ENCODE measurements at places on chromosomes 6 and 20.
A peak's percentile ranks its signal among the peaks of the same experiment; 100 is the strongest.

- no peak for DNase-seq
Measured at GRCh38 chr20:56954797-56955196, 311.6 kb downstream of the BMP7 start.

DNA sequence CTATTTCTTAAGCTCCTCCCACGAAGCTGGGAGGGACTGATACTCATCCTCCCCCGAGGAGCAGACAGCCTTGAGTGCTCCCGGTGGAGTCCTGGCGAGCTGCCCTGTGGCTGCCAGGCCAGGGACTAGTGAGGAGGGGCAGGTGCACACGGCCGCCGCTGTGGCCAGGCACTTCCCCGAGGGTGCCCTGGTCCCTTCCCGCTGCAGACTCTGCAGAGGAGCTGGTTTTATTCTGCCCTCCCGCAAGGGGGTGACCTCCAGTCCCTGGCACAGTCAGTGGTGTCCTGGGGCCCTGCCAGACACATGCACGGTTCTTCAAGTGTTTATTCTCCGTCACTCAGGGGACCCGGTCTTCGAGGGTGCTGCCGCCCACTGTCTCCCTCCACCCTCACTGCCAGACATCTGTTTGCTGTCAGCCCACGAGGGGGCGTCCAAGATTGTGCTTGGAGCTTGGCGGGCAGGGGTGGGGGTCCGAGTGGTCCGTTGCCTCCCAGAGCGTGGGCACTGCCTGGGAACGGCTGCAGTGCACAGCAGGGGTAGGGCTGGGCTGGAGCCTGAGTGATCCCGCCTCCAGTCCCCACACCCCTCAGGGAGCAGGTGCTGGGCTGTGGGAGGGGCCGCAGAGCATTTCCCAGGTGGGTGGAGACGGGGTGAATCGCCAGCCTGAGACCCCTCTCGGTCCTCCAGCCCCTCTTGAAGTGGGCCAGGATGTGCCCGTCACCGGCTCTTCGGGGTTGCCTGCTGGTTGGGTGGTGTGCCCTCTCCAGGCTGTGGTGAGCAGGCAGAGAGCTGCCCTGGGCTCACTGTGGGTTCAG, 3.1 kb upstream of the CABLES2 start:
- DNase-seq: peak; percentile 44

GRCh38 chr20:46494077-46494476, 19.3 kb downstream of the ZNF334 start:
- no peak for DNase-seq

DNA sequence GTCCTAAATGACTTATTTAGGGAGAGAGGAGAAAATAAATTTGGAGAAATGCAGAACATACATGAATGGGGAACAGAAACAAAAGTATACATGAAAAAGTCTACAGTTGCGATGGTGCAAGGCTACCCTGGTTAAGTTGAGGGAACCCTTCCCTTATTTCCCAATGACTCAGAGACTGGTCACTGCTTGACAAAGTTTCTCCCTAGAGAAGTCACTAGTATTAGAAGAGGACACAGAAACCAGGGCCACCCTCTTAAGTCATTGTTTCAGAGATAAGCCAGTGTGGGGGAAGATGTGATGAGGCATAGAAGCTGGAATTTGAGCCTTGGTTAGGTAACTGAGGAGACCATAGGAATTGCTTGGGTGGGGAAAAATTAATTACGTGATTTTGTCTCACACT, 24.4 kb upstream of the EDN1 start:
- no peak for DNase-seq

DNA sequence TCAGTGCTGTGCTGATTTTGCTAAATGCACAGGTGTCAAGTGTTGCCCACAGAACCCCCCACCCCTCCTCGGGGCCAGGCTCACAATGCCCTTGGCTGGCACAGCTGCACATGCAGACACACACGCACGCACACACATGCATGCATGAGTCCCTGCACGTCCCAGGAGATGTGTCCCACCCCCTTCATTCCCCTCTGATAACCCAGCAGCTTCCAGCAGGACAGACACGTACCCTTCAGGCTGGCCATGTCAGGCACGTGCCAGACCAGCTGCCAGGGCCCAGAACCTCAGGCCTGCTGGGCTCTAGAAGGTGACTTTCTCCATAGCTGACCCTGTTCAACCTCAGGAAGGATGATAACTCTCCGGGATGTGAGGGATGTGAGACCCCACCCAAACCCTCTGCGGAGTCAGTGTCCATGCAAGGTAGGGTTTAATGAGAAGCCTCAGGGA, 44.4 kb downstream of the MRPL14 start:
- DNase-seq: no peak

GRCh38 chr20:11766961-11767360, 150.7 kb upstream of the BTBD3 start:
- DNase-seq: peak; percentile 27

- no peak for DNase-seq
Measured at GRCh38 chr6:13688692-13689196, 22.9 kb downstream of the RANBP9 start.

GRCh38 chr6:111031151-111031550, 49.3 kb downstream of the RPF2 start:
- no peak for DNase-seq

GRCh38 chr6:90537027-90537426, 49.8 kb downstream of the MAP3K7 start:
- no peak for DNase-seq

DNA sequence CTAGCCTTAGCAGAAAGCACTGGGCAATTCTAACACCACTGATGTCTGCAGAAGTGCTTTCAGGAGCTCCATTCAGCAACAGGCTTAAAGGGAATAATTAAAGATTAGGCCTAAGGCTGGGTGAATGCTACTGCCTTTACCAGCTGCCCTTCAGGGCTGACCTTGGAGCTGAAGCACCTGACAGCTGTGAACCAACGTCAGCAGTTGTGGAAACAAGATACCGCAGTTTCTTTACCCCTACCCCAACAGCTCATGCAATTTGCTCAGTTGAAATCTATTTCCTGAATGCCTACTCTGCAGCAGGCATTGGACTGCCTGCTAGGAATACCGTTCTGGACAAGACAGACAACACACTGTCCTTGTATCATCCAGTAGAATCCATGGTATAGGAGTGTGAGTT, 51.5 kb upstream of the ADTRP start:
- no peak for DNase-seq

- no peak for DNase-seq
Measured at GRCh38 chr6:136739501-136739900, 52.8 kb downstream of the MAP3K5 start.

GRCh38 chr6:63352544-63353285, 32.9 kb upstream of the LGSN start:
- peak; percentile 19 for DNase-seq

GRCh38 chr6:159727717-159728445, 575 bp downstream of the WTAP start:
- DNase-seq: no peak

DNA sequence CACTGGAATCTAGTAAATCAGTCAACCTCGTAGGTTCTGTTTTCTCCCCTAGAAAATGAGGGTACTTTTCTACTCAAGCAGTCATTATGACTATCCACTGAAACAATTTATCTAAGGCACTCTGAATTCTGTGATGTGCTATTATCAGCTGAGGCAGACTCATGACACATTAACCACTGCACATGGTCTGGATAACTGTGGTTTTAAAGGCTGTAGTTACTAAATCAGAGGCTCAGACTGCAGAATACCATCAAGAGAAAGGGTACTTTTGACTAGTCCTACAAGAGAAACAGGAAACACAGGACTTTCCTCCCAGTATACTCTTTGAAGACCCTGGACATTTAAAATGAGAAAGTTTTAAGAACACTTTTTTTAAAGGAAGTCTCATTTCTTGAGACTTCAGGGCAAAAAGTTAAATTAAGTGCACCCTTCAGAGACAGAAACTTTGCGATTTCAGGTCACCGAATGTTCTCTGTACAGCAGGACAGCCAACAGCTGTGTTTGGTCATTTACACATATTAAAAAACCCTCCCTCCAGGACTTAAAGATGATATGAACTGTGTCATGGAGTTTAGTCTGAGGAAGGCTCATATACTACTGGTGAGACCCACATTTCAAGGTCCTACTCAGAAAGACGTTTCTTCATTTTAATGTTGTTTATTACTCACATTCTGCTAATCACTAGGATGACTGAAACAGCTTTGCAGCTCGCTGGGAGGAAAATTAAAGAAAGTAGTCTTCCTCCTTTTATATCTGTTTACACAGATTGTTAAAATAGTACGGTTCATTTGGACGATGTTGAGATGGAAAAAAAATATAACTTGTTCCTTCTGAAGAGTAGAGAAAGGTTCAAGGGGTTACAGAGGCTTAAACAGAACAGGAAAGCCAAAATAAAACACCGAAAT, 19.9 kb downstream of the ATXN1 start:
- DNase-seq: no peak

GRCh38 chr6:138296381-138296780, 78.1 kb upstream of the PBOV1 start:
- no peak for DNase-seq

DNA sequence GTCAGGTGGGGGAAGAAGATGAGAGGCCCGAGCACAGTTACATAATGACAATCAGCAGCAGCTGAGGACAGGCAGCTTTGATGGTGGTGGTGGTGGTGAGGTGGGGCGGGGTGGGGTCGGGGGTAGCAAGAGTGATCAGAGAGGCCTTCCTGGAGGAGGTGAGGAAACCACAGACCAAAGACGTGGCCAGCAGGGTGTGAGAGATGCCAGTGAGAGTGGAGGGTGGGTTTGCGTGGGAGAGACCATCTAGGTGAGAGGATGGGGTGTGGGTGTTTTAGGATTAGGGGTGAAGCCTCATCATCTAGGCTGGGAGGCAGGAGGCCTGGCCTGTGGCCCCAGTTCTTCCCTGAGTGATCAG, 76.0 kb upstream of the TOX2 start:
- DNase-seq: no peak
